ENCODE measurements at places on chromosomes 4 and X. TPM values are rescaled to one million over a fixed set of nuclear protein-coding genes. Genes with fewer than 3 reads are reported as not detected.

The NAT8L gene
- not detected for total RNA-seq

The POU3F4 gene
- total RNA-seq, result not detected

DNA sequence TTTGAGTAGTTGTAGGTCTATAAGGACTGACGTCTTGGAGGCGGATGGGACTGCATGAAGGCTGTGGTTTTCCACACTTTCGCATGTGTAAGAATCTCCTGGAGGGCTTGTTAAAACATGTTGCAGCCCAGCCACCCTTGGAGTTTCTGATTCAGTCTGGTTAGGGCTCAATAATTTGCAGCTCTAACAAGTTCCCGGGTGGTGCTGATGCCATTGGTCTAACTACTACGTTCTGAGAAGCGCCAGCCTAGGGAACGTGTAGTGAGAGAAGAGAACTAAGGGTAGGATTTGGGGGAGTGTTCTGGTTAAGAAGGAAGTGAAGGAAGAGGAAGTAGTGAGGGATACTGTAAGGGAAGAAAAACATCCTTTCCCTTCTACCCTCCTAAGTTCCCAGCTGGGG, 138.9 kb downstream of the LARP7 start:
- no peaks in the 10 kb centered on the region for H3K27me3 ChIP-seq
- H3K36me3 ChIP-seq, result no peaks in the 10 kb centered on the region
- H3K4me1 ChIP-seq, result no peaks in the 10 kb centered on the region
- no peak for DNase-seq
- H3K4me3 ChIP-seq, result no peak overlapping the region

DNA sequence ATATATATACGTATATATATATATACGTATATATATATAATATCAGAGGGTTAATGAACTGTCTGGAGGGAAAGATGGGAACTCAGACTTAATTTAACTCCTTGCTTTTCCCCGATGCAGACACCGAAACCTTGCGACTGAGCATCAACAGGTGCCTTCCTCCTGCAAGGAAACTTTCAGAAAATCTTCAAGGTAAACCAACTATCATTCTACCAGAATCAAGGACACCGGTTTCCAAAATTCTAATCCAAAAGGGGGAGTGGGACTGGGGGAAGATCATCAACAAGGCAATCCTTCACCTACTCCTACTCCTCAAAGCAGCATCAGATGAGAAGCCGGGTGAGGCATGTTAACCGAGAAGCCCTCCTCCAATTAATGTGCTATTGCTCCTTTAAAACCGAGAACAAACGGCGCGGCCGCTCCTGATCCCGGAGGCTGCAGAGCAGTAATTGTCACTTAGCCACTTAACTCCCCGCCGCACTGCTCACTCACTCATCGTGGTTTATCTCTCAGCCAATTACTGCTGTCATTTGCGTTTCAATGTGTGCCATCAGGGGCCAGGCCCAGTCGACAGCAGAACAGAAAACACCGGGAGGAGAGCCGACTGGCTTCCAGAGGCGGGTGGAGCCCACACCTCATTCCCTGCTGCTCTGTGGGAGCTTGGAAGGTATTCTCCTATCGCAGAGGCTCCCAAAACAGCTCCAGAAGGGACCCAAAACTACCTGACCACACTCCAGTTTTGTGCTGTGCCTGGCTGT, 61.7 kb downstream of the MAML3 start:
- H3K4me1 ChIP-seq, result peaks cover 26% of the 10 kb centered on the region
- H3K27me3 ChIP-seq, result no peaks in the 10 kb centered on the region
- no peaks in the 10 kb centered on the region for H3K36me3 ChIP-seq
- peak overlapping the region; percentile 78 for H3K27ac ChIP-seq
- DNase-seq, result no peak

DNA sequence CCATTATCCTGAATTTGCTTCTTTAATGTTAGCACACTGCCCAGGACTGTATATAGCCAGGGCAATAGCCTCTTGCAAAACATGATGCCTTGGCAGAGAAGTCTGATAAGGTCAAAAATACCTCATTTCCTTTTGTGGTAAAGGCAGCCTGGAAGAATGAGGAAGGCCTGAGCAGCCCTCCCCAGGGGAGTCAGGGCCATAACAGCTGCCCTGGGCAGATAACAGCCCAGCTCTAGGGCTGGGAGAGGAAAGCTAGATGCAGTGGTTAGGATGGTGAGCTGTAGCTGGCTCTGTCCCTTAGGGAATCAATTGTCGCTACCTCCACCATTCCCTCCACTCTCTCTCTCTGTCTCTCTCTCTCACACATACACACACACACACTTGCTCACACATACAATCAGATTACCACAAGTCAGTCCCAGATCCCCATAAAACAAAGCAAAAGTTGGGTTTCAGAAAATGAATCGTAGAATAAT, 29.2 kb downstream of the EFHC2 start:
- no peaks in the 10 kb centered on the region for H3K27me3 ChIP-seq
- no peak overlapping the region for H3K4me3 ChIP-seq
- no peak for DNase-seq
- H3K4me1 ChIP-seq, result no peaks in the 10 kb centered on the region
- H3K36me3 ChIP-seq, result no peaks in the 10 kb centered on the region
